ENCODE measurements at places on chromosomes 1 and 21.

DNA sequence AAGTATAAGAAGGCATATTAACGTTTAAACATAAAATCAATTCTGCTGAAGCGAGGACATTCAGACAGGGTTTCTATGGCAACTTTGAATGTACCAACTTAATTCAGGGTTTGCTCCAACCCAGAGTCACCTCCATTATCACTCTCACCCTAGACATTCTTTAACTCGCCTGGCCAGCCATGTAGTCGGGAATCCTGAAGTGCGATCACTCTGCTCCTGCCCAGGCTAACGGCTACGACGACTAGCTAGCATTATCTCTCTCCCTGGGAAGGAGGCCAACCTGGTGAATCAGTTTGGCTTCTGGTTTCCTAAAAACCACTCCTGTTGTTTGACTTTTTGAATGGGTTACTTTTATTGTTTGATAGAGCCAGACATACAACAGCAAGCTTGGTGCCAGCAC is 38.9 kb upstream of the ZBTB18 start:
- no peak for DNase-seq

GRCh38 chr1:189312499-189312898 is 1165.2 kb downstream of the BRINP3 start:
- DNase-seq = no peak

- DNase-seq = no peak
Measured at GRCh38 chr1:39139723-39140360, 64.7 kb upstream of the MACF1 start.

DNA sequence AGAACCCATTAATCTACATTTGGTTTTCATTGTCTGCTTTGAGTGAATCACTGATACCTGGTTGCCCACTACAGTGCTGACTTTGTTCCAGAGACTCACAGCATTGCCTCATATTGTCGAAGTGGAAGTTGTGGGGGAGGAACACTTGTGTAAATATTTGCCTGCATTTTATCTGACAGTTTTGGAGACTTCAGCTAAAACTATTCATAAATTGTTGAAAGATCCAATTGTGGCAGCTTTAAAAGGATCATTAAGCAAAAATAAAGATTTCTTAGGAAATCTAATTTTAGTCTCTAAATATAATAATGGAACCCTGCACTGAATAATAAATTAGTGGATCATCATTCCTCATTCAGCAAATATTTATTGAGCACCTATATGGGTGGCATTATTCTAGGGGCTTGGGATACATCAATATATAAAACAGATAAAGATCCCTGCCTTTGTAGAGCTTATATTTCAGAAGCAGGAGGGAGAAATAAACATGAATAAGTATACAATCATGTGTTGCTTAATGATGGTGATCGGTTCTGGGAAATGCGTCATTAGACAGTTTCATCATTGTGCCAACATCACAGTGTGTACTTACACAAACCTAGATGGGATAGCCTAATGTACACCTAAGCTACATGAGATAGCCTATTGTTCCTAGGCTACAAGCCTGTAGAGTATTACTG is 73.5 kb downstream of the OSBPL9 start:
- no peak for DNase-seq

- DNase-seq = no peak
Measured at GRCh38 chr1:88216441-88216840, 467.6 kb upstream of the PKN2 start.

DNA sequence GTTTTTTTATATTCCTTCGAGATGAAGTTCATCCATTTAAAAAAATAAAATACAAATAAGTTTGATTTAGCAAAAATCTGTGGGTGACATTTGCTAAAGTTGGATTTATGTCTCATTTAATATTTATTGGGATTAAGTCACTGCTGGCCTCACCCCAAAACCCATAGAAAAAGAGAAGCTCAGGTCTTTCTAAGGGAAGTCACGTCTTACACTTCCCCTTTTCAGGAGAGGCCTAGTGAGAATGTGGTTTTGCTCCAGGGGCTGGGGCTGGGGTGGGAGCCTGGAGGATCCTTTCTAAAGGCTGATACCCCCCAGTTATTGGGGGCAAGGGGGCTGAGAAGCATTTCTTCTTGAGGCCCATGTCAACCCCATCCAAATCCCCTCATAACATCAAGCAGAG is 300.3 kb downstream of the DSCAM start:
- DNase-seq = no peak

DNA sequence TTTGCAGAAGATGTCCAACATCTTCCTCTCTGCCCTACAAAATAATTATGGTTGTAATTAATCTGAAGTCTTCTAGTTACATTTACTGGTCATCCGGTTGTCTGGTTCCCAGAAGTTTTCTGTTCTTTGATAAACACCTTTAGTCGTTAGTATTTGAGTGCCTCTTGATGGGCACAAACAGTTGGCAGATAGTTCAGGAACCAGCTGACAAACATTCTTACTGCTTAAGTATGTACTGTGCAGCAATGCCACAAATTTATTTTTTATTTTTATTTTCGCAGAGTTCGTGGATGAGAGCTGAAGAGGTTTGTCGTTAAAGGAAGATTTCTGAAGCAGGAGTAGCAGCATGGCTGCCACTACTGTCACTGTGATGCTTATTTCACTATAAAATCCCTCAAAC is 84.7 kb downstream of the RABGAP1L start:
- no peak for DNase-seq

DNA sequence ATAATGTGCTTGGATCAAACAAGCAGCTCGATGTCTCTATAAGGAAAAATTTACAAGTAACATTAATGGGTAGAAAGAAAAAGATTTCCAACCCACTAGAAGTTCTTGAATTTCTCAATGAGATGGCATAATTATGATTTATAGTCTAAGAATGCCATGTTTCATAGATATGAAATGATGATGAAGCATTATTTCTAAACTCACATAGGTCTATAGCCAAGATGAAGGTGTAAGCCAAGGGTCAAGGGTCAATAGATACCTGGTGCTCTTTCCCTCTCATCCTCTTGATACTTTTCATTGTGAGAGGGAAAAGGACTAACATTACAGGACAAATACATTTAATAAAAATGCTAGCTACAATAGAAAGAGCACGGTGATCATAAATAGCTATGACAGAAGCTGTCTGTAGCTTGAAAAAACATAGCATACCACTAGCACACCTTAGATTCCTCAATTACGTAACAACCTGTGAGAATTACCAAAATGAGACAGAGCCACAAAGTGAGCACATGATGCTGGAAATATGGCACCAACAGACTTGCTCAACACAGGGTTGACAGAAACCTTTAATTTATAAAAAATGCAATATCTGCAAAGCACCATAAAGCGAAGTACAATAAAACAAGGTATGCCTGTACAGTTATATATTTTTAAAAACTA is 26.3 kb upstream of the F13B start:
- no peak for DNase-seq

GRCh38 chr1:32896451-32896850 is 4.7 kb downstream of the TMEM54 start:
- no peak for DNase-seq

DNA sequence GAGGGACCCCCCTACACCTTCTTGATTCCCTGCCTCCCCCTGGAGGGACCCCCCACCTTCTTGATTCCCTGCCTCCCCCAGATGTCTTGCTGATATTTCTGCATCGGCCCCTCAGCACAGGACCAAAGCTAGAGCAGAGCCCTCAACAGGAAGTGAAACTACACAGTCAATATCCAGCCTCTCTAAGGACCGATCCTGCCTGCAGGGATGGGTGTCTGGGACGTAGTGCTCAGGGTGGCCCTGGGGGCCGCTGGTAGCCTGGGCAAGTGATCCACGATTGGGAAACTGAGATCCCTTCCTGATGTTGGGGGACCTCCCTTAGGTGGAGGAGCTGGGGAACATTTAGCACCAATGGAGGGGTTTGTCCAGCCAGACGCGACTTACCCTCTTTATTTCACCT is 3.9 kb upstream of the LEFTY2 start:
- DNase-seq = no peak

DNA sequence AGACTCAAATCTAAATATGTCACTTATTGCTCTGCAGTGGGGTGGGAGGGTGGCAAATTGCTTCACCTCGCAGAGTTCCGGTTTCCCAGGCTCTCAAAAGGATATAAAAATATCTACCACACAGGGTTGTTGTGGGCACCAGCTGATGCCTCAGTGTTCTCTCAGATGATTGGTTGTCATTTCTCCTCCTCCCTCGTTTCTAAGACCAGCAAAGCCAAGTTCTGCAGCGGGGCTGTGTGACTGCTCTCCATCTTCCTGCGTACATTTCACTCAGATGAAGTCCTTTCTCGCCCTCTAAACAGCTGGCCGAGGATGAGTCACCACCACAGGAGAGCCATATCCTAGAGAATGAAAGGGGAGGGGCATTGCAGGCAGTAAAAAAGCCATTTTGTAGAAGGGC is 35.0 kb upstream of the VWA5B1 start:
- no peak for DNase-seq

DNA sequence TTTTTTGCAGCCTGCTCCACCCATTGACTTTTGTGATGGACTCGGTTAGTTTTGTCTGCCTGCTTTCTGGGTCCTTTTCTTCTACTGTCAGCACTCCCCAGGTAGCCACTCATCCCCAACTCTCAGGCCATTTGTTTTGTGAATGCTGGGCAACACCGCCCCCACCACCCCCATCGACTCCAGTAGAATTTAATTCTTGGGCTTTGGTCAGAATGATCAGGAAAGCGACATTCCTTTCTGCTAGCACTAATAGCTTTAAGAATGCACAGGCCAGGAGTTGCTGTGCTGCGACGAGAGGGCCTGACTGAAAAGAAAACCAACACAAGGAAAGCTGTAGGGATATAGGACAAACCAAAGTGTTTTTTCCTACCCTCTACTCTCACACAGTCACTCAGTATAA is 144.4 kb downstream of the CDC7 start:
- DNase-seq = no peak

- DNase-seq = no peak
Measured at GRCh38 chr1:186240436-186240835, 134.6 kb downstream of the TPR start.

- no peak for DNase-seq
Measured at GRCh38 chr1:243233908-243234307, 21.2 kb downstream of the CEP170 start.

DNA sequence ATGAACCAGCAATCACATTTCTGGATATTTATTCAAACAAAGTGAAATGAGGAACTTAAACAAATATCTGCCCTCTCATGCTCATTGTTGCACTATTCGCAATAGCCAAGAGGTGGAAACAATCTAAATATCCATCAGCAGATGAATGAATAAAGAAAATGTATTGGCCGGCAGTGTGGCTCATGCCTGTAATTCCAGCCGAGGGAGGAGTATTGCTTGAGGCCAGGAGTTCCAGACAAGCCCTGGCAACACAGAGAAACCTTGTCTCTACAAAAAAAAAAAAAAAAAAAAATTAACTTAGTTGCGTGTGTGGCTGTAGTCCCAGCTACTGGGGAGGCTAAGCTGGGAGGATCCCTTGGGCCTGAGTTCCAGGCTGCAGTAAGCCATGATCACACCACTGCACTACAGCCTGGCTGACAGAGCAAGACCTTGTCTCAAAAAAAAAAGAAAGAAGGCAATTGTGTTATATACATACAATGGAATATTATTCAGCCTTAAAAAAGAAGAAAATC is 191.4 kb downstream of the AKT3 start:
- no peak for DNase-seq

DNA sequence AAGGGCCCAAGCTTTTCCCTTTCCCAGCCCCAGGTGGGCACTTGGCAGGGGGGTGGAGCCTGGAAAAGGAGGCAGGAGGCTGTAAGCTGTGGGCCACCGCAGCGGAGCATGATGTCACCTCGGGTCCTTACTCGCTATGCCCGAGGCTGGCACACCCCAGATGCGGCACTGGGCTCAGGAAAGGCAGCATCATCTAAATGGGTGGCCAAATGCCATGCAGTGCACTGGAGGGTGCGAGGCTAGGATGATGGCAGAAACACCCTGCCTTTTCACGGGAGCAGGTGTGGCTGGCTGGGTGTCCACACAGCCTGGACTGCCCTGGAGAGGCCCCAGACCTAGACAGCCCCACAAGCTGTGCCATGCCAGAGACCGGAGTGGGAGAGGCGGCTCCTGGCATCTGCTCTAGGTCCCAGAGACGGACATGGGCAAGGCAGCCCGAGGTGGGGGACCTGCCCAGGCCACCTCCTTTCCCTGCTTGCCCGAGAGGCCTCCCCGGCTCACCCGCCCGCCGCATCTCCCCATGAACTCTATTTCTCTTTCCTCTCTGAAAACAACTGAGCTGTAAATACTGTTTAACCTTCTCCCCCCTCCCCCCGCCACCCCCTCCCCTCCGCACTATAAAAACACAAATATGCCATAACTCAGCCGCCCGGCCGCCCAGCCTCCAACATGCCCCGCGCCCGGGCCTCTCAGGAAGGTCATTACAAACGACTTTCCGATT is 124.7 kb downstream of the CASZ1 start:
- no peak for DNase-seq

DNA sequence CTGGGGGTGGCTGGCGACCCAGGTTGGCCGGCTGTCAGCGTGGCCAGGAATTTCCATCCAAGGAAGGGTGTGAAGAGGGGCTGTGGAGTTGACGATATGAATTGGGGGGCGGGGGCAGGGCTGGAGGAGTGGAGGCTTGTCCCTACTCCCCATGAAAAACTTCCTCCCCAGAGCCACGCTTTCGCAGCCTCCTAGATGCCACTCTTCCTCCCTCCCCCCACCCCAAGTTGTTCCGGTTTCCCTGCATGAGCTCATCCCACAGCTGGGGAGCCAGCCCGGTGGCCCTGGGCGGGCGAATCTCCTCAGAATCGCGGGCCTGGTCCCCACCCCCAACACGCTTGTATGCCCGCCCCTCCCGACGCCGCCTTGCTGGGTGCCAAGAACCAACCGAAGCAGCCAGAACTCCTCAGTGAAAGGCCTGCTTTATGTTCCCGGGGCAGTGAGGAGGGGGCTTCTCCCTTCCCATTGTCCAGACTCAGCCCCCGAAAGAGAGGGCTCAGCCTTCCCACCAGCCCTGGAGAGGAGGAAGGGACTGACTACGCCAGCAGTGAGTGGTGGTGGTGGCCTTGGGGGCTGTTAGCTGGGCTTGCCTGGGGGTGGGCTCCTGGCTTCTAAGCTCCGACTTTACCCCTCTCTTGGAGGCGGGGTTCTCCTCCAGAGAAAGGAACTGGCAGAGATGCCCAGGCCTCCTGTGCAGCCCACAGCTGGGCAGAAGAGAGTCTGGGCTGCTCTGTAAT is 1.8 kb upstream of the CSMD2 start:
- no peak for DNase-seq

DNA sequence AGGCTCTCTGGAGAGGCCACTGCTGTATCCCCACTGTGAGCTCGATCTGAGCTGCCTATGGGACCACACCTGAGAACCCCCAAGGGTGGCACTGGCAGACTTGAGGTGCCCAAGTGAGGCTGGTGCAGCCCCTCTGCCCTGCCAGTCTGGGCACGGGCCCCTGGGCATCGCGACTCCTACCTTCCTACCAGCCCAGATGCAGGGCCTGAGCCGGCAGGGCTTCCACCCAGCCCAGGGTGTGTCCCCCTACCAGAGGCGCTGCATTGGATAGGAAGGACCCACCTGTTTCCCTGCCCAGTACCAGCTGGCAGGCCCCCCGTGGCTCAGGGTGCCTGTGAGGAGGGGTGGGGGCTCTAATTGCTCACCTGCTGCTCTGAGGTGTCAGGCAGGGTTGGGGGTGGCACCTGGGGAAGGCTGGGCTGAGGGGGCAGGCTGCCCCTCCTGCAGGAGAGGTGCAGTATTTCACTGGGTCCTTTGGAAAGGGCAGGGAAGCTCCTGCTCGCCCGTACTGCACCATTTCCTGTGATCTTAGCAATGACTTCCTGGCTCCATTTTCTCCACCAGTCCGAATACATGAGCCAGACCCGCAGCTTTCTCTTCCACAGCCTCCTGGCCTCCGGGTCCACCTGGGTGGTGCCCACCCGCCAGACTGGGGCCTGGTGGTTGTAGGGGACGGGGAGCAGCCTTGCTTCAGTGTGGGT is 11.8 kb downstream of the TP73 start:
- DNase-seq = no peak
